ENCODE measurements at places on chromosomes 16 and 17.

DNA sequence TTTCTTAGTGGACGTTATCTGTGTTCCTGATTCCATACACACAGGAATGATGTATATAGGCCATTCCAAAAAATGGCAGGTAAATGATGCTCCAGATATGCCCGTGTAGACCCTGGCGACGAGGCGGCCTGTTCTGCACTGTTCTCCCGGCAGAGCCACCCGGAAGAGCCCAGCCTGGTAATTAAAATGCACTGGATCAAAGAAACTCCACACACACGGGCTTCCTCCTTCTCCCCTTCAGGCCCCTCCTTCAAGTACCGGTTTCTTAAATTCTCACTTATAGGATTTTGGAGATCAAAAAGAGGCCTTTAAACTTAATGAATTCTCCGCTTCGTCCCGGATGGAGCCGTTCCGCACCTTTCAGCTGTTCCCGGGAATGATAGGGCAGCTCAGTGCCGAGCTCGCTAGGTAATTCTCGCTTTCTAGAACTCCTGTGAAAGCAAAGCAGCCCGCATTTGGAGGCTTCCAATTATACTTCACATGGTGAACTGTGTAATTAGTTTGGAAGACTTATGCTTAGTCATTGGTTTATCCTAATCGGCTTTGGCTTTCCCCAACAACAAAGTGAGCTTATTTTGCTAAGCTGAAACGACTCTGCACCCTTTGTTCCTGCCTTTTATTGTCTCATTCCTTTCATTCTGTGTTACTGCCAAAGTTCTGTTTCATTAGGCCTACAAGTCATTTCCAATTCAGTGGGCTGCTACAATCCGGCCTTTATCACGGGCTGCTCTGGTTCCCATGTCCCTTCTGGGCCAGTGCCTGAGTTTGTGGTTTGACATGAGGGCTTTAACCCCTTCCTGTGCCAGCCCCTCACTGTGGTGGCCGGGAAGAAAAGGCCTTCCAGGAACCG lies 150.0 kb downstream of the MSI2 start:
- DNase-seq, result no peak

DNA sequence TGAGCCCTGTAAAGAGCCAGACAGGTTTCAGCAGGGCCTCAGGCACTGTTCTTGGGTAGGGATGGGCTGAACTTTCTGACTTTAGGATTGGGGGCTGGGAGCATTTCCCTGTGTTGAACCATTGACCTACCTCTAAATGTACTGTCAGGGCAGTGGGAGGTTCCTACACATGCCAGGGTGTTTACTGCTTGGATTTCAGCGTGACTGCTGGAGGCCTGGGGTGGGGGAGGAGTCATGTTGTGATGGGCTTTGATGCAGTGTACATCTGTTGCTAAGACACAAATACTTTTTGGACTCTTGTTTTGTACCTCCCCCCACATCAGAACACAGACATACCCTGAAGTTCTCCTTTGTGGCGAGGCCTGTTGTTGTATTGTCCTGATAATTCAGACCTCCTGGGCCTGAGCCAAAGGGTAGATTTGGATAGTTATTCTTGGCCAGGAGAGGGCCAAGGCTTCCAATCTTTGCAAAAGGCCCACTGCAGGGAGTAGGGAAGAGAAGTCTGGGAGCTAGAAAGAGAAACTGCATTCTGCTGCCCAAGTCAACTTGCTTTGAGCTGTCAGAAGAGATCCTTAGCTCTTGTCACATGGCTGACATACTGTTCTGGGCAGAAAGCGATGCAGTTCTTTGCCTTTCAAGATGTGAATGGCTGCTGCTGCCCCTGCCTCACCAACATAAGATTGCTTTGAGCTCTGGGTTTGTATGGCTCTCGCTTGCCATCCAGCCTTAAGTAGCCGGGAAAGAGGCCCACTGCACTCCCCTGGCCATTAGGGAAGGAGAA lies 3.7 kb downstream of the NFE2L1 start:
- DNase-seq, result peak; percentile 81

GRCh38 chr17:1867307-1867706 lies 37.5 kb downstream of the RPA1 start:
- no peak for DNase-seq

GRCh38 chr17:55693254-55694216 lies 29.1 kb downstream of the TMEM100 start:
- no peak for DNase-seq

GRCh38 chr16:68310437-68310773 lies 341 bp downstream of the SLC7A6OS start:
- DNase-seq, result no peak

DNA sequence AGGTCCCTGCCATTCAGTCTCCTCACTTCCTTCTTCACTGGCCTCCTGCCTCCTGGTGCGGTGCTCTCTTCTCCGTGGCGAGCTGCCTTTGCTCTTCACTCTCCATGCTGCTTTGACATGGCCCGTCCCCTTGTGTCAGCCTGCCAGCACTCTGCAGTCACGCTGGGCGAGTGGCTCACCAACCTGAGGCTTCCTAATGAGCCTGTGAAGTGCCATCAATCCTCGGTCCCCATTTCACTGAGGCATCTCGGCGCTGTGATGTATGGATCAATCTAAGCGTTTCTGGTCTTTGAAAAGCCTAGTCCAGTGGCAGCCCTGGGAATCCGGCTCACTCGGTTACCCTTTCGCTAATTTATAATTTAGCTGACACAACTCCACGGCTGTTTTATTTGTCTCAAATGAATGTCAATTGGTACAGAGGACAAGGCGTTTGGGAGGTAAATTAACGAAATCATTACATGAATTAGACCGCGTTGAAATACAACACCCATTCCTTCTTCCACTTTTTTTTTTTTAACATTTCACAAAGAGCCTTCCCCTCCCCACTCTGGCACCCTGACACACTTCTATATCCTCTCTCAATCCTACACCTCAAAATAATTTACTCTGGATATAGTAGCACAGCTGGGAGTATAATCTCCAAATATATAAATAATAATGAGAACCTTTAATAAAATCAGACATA lies 610.7 kb downstream of the TMEM114 start:
- no peak for DNase-seq

DNA sequence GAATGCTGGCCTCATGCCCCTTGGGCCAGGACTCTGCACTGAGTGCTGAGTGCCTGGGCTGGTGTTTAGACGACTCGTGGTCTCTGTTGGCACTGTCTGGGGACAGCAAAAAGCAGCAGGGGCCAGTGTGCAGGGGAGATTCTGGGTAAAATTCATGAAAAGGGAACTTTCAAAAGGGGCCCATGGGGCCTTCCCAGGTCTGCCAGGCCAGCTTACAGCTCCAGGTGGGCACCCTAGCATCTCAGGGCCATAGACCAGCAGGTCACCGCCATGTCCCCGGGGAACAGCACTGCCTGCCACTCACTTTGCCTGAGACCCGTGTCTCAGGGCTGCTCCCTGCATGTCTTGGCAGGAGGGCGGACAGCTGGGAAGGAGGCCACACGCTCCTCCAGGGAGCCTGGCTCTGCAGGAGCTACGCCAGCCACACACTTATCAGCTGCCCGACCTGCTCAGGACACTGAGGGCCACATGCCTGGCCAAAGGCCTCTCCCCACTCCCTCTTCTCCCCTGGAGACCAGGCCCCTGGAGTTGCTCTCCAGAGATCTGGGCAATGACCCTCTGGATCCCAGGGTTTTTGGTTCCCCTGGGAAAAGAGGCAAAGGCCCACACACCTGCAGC lies 8.8 kb upstream of the FASN start:
- DNase-seq, result no peak

DNA sequence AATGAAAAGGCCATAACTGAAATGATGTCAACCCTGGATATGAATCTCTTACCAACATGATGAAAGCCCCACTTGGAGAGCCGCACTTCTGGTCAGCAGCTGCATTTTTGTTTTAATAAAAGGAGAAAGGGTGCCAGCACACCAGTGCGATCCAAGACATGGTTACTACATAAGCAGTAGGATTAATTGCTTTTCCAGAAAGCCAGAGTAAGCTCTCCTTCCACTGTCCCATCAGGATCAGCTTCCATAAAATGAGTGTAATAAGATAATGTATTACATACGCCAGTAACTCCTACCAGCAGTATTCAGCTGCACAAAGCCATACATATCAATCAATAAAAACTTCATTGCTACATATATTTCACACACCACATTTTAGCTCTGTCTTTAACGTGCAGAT lies 26.3 kb upstream of the NACA2 start:
- DNase-seq, result no peak

- no peak for DNase-seq
Observed at GRCh38 chr16:88487920-88488851, 35.1 kb downstream of the ZFPM1 start.

DNA sequence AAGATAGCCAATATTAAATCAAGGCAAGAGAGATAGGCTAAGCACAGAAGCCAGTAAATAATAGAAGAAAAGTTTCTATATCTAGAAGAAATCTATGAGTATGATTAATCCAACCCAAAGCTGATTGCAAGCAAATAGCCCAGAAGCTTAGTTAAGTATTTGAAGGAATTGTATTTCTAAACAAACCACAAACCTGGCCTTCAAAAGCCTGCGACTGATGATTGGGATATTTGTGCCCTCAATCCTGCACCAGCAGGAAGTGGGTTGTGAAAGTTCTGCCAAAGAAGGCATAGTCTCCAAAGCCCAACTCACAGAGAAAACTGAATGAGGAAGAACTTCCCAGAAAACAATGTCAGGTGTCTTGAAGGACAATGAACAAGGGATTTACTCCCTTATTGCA lies 114.5 kb upstream of the C17orf78 start:
- no peak for DNase-seq

DNA sequence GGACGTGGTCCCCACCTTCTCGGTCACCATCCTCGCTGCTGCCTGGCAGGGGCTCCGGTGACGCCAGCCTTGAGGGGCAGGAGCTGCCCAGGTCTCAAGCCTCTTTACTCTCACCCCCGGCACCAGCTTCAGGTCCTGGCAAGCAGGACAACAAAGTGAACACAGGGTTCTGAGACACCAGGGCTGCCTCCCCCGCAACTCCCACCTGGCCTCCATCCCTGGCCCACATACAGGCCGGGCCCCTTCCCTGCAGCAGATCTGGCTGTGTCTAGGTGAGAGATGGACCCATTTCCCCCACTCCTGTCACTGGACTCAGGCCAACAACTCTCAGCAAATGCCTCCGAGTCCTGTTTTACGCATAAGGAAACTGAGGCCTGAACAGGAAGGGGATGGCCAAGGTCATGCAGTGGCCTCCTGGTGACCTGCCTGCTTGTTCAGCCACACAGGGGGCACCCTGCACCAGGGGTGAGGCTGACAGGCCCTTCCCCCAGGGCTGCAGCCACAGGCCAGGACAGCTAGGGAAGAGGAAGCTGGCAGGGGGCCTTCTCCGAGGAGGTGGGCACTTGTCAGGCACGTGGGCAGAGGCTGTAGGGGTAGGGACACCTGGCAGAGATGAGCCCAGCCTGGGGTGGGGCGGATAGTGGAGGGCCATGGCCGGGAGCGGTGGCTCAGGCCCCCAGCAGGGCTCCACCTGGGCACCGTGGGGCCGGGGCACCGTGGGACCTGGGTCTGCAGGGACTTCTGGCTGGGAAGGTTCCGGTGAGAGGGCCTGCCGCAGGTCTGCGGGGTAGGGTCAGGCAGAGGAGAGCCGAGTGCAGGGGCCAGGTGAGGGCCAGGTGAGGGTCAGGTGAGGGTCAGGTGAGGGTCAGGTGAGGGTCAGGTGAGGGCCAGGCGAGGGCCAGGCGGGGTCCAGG lies 46.7 kb upstream of the PVALEF start:
- no peak for DNase-seq

DNA sequence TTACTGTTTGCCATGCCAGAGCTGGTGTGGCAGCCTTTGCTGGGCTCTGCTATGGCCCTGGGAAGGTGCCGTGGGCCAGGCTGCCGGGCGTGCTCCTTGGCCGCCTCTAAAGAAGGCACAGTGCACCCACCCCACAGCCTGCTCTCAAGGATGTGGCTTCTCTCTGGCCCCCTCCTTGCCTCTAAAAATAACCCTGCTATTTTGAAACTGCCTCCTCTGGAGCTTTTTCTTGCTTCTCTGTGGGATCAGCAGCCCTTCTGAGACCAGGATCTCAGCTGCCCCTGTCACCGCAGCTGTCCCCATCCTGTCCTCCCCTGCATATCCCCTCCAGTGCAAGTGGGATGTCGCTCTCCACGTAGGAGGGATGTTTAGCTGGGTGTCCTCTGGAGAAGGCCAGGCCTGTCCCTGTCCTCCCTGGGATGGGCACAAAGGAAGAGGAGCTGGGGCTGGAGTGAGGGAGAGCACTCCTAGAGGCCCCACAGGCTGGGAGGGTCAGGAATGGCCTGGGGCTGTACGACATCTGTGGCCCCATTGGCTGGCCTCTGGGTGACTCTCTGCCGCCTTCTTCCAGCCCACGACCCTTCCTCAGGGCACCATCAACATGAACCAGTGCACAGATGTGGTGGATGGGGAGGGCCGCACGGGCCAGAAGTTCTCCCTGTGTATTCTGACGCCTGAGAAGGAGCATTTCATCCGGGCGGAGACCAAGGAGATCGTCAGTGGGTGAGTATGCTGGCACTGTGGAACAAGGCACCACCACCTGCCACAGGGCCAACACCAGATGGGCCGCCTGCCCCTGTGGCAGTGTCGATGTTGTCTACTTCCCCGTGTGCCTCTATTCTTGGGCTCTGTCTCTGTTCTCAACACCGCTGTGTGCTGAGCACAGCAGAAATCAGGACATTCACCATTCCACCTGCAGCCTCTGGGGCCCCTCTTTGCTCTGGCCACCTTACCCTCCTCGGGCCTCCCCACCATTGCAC lies 79.7 kb downstream of the PLD6 start:
- no peak for DNase-seq

GRCh38 chr16:58211846-58212245 lies 13.9 kb upstream of the CSNK2A2 start:
- no peak for DNase-seq

DNA sequence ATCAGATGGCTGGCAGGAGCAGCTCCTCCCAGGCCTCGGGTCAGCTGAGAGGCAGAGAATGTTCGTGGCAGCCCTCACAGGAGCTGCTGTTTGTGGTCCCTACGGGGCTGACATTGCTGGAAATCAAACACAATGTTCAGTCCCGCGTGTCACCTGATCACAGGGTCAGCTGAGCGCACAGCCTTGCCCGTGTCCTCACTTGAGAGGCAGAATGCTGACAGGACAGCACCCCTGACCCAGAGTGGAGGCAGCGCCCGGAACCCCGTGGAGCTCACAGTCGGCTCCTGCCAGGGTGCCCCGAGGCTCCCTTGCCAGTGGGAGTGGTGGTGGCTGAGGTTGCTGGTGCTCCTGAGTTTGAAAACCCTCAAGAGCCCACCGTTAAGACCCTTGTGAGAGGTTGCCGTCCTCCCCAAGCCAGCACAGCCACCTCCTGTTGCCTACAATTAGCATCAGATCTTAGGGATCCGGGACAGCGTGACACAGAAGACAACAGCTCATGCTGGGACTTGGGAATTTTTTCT lies 3.6 kb upstream of the CHMP6 start:
- DNase-seq, result no peak

DNA sequence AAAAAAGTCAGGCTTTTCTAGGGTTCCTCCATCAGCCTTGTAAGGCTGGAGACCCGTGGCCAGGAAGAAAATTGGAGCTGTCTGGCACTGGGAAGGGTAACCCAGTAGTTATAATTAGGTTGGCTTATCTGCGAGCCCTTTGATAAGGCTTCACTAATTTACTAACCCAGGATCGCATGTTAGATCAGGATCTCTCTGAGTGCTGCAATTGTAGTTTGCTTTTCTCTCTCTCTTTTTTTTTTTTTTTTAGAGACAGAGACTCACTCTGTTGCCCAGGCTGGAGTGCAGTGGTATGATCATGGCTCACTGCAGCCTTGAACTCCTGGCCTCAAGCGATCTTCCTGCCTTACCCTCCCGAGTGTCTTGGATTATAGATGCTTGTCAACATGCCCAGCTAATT lies 17.0 kb downstream of the ABCC1 start:
- no peak for DNase-seq

GRCh38 chr16:50534958-50535357 lies 13.2 kb upstream of the NKD1 start:
- no peak for DNase-seq
